ENCODE measurements at places on chromosomes 16 and 17.
A peak's percentile ranks its signal among the peaks of the same experiment; 100 is the strongest.

GRCh38 chr17:59793205-59793604 is 85.8 kb downstream of the VMP1 start:
- DNase-seq, result no peak

GRCh38 chr17:3959295-3959899 is 4.8 kb downstream of the ATP2A3 start:
- DNase-seq, result no peak

- DNase-seq, result peak; percentile 16
Observed at GRCh38 chr16:54921206-54921824, 9.3 kb upstream of the IRX5 start.

GRCh38 chr16:8634991-8635736 is 13.7 kb downstream of the METTL22 start:
- peak; percentile 25 for DNase-seq

GRCh38 chr17:31533546-31534155 is 142.2 kb downstream of the RAB11FIP4 start:
- peak; percentile 22 for DNase-seq

- DNase-seq, result peak; percentile 94
Observed at GRCh38 chr17:57995076-57995956, 7.3 kb upstream of the VEZF1 start.

GRCh38 chr17:70767102-70767701 is 597.9 kb downstream of the KCNJ2 start:
- peak; percentile 52 for DNase-seq

- no peak for DNase-seq
Observed at GRCh38 chr16:65305266-65305959, 183.6 kb upstream of the CDH11 start.

DNA sequence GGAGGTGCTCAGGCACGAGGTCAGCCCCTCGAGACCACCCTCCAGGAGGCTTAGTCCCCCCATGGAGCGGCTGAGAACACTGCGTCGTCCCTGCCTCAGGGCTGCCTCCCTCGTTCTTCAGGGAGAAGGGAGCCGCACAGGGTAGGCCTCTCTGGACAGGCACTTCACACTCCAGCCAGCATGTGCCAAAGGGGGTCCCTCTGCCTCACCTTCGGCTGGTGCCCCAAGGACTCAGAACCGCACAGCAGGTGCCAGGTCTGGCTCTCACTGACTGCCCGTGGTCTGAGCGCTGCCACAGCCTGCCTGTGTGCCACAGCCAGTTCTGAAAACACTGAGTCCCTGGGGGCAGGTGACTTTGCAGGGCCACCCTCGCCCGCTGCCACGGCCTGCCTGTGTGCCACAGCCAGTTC is 7.1 kb downstream of the P2RX5 start:
- no peak for DNase-seq

GRCh38 chr17:34584805-34585416 is 5.5 kb downstream of the TMEM132E start:
- peak; percentile 65 for DNase-seq

- DNase-seq, result no peak
Observed at GRCh38 chr17:36691606-36692005, 90.2 kb downstream of the MRM1 start.

DNA sequence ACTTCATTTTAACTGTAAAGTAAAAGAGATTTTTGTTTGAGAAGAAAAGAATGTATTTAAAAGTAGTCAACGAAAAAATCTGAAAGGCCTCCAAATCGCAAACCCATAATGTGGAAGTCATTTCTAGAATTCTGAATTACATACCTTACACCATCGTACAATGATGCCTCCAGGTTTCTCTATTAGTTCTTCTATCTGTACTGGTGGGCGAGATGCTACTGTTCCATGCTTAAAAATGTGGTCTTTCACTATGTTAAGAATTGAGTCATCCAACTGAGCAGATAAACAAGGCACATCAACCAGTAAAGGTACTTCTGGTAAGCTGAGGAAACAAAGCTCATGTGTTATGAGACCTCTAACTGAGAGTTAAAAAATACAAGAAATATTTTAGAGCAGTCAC is 28.5 kb downstream of the CRLF3 start:
- no peak for DNase-seq

DNA sequence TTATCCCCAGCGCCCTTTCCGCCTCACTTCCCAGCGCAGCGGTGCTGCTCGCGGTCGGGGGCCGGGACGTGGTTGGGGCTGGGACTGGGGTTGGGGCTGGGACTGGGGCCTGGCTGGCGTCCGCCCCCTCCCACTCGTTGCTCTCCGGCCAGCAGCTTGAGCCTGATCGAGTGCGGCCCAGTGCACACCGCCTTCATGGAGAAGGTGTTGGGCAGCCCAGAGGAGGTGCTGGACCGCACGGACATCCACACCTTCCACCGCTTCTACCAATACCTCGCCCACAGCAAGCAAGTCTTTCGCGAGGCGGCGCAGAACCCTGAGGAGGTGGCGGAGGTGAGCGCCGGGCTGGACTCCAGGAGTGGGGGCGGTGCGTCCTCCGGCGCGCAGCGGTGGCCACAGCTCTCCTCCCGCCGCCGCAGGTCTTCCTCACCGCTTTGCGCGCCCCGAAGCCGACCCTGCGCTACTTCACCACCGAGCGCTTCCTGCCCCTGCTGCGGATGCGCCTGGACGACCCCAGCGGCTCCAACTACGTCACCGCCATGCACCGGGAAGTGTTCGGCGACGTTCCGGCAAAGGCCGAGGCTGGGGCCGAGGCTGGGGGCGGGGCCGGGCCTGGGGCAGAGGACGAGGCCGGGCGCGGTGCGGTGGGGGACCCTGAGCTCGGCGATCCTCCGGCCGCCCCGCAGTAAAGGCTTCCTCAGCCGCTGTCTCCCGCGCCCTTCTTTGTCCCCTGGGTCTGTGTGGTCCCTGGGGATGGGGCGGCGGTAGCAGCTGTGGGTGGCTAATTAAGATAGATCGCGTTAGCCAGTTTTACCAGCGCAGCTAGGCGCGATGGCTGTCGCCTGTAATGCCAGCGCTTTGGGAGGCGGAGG is 1.8 kb downstream of the HSD17B1 start:
- DNase-seq, result peak; percentile 89

- no peak for DNase-seq
Observed at GRCh38 chr16:49703483-49703882, 152.4 kb downstream of the ZNF423 start.

DNA sequence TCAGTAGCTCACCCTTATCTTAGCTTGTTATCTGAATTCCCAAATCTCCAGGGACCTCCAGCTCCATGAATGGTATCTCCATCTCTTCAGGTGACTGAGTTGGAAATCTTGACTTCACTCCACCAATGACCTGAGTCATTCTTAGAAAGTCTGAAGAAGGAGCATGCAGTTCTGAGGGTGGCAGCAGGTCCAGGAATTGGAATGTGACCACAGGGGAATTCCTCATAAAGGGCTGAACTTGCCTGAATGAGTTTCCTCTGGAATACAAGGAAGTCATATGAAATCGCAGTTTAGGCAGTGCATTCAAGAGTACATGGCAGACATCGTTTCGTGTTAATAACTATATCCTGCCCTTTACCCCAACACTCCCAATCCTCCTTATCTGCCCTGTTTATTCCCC is 12.5 kb upstream of the PYY start:
- DNase-seq, result no peak

DNA sequence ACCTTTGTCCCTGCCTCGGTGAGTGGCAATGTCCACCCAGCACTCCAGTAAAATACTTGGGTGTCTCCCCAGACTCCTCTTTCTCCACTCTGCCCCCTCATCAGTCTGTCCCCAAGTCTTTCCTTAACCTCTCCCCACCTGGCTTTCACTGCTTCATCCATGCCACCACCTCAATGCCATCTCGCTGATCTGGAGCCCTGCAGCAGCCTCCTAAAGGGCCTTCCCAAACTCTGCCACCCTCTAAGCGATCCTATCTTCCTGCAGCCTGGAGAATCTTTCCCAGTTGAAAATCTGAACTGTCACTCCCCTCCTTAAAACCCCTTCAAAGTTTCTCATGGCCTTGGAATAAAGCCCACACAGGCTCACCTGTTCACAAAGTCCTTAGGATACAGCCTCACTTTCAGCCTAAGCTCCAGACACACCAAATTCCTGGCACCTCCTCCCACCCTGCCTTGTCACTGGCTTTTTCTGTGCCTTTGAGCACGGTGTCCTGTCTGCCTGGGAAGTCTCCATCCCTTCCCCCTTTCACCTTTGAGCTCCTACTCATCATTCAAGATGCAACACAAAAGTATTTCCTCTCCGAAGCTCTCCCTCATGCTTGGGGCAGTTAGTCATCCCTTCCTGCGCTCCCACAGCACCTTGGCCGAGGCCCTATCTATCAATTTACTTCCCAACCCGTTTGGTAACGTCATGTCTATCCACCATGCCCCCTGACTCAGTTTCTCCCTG is 2.8 kb downstream of the WNK4 start:
- no peak for DNase-seq

Measured in OCI-M1 (cell line).